ENCODE measurements at places on chromosomes 5 and 9. TPM values are rescaled to one million over a fixed set of nuclear protein-coding genes. Genes with fewer than 3 reads are reported as not detected.

Gene TPPP
- 0.11 TPM for total RNA-seq

Gene EPB41L4B
- 1.5 TPM for total RNA-seq

- no peak for DNase-seq
Observed at GRCh38 chr9:113851873-113852272, 24.2 kb upstream of the ZNF618 start.

GRCh38 chr9:69452110-69452782 lies 127.2 kb downstream of the ENTREP1 start:
- no peak for DNase-seq

Gene STC2
- total RNA-seq, result 22.8 TPM

DNA sequence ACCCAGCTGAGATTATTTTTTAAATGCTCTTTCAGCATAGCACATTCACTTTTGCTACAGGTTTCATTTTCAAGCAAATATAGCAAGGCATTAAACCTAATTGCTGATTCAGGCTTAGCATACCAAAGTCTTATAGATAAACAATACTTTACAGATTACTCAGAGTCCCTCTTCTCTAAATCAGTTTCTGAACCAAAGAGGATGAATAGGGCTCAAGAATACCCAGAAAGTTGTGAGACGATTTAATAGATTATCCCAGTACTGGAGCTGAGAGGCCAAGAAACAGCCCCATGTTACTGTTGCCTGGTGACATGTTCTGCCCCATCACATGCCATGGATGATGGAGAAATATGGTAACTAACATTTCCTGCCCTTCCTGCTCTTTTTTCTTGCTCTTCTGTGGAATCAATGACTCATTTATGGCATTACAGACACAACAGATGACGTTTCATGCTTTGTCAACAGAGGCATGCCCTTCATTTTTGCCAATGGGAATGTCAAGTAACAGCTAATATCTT lies 18.1 kb upstream of the SSBP2 start:
- no peak for DNase-seq

GRCh38 chr5:134077926-134078580 lies 36.4 kb upstream of the TCF7 start:
- no peak for DNase-seq

GRCh38 chr5:19988457-19988856 lies 457 bp upstream of the CDH18 start:
- no peak for DNase-seq

Gene FOXD4L6
- total RNA-seq, result 0.18 TPM

Gene MSMP
- total RNA-seq, result 0.41 TPM

DNA sequence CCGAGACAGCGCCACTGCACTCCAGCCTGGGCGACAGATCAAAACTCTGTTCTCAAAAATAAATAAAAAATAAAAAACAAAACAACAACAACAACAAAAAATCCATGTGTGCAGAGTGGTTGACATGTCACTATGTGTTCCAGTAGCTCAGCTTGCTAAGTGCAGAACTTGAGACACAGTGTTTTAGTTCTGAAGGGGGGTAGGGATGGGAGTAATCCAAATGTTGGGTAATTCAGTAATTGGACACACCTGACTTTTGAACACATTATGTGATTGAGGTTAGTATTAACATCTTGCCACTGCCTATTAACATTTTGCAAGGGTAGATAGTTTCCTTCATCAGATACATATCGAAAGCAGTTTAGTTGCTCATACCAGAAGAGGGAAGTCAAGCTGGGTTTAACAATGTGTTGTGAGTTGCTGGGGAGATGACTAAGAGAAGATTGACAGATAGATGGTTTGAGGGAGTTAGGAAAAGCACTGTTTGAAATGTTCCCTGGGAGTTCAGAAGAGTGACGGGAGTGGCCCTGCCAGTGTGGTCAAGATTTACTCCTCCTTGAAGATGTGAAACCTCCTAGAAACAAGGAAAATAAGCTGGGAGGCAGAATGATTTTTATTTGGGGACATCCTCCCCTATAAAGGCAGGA lies 928 bp downstream of the HACD4 start:
- peak; percentile 12 for DNase-seq

Gene TEX48
- 0.68 TPM for total RNA-seq

Gene REEP2
- 11.1 TPM for total RNA-seq

DNA sequence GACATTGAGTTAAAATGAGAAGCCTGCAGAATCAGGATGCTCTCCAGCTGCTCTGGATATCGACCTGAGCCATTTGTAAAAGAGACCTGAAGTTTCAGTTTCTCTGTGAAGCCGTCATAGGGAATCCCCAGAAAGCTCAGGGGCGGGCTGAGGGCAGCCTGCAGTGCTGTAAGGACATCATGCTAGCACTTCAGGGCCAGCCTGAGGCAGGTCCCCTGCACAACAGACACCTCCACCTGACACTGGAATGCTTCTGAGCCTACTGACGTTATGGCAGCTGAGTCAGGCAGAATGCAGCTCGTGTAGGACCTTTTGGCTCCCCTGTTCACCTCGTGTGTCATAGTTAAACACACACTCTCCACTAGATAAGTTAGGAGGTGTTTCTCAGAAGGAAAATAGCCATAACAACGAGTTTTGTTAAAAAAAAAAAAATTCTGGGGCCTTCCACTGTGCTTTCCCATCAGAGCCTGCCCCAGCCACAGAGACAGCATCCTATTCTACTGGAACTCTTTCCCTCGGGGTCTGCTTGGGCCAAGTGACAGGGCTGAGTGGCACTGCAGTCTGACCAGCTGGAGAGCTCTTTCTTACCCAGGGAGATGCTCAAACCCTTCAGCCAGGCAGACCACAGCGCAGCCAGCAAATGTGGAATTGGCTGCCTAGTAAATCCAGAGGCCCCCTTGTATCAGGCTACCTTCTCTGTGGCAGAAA lies 354.9 kb downstream of the DIRAS2 start:
- DNase-seq, result no peak

- no peak for DNase-seq
Observed at GRCh38 chr5:64497386-64497785, 8.4 kb upstream of the RGS7BP start.

- no peak for DNase-seq
Observed at GRCh38 chr9:129493002-129493705, 127.7 kb downstream of the C9orf50 start.

Measured in activated T-helper 2 cell treated with anti-CD3 and anti-CD28 coated beads, Interferon-gamma antibody, Interleukin-2, Interleukin-4, amounts not matched to agents 10 μg/mL and 5 μg/mL and 100 μg/mL, durations not matched to agents 14 hours and 24 hours and 36 hours (primary cell).